Fibroblast of the aortic adventitia (primary cell): ENCODE measurements at places on chromosomes 7 and 10. TPM values are rescaled to one million over a fixed set of nuclear protein-coding genes. Genes with fewer than 3 reads are reported as not detected.

NAT16 gene
- not detected in 2 replicates for total RNA-seq

SCART1 gene
- 1.6 and 13.5 TPM in 2 replicates for total RNA-seq

- DNase-seq = no peak
Measured at GRCh38 chr10:75493464-75493863, 62.0 kb downstream of the LRMDA start.

DNA sequence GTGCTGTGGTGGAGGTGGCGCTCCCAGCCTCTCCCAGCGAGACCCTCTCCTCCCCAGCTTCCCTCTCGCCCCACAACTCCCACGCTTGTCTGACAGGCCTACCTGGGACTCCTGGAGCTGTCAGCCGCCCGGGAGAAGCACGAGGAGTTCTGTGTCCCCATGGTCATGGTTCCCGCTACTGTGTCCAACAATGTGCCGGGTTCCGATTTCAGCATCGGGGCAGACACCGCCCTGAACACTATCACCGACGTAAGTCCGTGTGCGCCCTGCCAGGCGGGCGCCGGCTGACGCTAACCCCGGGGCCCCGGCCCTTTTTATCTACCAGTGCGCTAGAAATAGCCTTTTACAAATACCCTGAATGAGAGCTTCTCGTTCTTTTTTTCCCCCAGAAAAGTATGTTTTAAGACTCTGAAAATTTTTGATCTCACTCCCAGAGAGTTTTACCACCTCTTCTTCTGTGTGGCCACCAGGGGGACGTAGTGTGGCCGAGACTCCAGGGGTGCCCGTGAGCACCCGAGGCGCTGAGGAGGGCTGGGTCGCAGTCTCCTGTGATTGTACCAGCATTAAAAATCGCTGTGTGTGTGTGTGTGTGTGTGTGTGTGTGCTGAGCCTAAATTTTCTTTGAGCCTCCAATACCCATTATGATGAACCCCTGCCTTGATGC is 52.6 kb downstream of the PFKP start:
- DNase-seq = peak; percentile 42

DNA sequence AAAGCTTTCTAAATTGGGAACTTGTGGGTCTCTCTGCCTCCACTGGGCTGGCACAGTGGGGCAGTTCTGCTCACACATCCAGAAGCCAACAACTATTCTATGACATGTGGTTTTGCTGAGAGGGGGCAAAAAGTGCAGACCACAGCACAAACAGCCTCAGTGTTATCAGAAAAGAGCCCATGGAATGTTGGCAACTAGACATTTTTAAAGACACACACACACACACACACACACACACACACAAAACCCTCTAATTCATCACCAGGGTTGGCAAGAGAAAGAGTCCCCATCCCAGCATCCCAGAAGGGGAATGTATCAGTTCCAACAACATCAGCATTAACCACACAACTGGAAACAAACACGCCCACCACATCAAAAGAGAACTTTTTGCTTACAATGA is 117.1 kb downstream of the FGFR2 start:
- DNase-seq = no peak

- no peak for DNase-seq
Measured at GRCh38 chr10:12212454-12212853, 16.5 kb downstream of the CDC123 start.

GRCh38 chr10:87598700-87599099 is 61.0 kb upstream of the PAPSS2 start:
- no peak for DNase-seq

DNA sequence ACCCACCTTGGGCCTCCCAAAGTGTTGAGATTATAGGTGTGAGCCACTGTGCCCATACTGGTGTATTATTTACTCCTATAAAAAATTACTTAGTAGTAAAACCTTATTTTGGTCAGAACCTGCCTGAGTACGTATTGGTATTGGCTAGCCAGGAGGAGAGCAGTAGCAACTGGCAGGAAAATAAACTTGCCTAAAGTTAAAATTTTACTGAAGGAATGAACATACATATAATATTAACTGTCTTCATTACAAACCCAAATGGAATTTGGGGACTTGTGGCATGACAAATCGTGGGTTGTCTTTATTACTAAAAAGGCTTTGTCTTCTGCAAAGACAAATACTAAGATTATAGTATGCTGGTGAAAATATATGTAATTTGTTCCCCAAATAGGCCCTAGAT is 8.4 kb downstream of the RAB18 start:
- no peak for DNase-seq

AKR1D1 gene
- total RNA-seq = not detected in 2 replicates

- DNase-seq = no peak
Measured at GRCh38 chr10:33681595-33681994, 347.1 kb upstream of the NRP1 start.

GARIN1A gene
- total RNA-seq = 1.2 and 3.1 TPM in 2 replicates

GRCh38 chr10:127441350-127442219 is 107.5 kb upstream of the NPS start:
- DNase-seq = no peak

DNA sequence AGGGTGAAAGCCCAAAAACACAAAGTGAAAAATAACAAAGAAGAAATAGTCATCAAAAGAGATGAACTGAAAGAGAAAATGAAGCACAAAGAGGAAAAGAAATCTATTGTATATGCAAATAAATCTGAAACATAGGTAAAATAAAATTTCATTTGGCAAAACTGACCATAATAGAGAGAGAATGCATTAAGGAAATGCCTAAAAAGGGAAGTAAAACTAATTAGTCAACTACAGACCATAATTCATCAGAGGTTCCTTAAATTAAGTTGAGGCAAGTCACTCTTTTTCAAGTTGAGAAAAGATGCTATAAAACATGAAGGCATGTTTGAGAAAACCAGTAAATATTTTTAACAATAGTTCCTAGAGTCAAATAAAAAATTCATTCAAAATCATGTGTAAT is 233.3 kb downstream of the LRRN3 start:
- no peak for DNase-seq

- no peak for DNase-seq
Measured at GRCh38 chr7:100485471-100485876, 1.7 kb downstream of the NYAP1 start.

DNA sequence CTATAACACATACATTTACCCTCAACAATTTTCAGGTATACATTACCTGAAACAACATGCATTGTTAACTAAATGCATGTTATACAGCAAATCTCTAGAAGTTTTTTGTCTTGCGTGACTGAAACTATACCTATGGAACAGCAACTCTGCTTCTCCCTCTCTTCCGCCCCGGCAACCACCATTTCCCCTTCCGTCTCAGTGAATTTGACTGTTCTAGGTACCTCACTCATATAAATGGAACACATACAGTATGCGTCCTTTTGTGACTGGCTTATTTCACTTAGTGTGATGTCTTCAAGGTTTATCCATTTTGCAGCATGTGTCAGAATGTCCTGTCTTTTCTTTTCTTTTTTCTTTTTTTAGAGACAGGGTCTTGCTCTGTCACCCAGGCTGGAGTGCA is 22.5 kb downstream of the CALHM2 start:
- DNase-seq = no peak

DNA sequence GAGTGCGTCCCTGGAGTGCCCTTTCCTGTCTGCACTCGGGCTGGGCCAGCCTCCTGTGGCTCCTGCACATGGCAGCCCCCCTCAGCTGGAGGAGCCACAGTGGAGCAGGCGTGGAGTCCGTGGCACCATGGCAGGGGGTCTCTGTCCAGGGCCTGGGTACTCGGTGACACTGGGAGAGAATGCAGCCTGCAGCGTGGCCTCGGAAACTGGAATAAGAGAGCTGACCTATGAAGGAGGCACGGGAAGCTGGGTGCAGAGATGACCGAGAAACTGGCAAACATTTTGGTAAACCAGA is 25.8 kb upstream of the WDFY4 start:
- no peak for DNase-seq

DNA sequence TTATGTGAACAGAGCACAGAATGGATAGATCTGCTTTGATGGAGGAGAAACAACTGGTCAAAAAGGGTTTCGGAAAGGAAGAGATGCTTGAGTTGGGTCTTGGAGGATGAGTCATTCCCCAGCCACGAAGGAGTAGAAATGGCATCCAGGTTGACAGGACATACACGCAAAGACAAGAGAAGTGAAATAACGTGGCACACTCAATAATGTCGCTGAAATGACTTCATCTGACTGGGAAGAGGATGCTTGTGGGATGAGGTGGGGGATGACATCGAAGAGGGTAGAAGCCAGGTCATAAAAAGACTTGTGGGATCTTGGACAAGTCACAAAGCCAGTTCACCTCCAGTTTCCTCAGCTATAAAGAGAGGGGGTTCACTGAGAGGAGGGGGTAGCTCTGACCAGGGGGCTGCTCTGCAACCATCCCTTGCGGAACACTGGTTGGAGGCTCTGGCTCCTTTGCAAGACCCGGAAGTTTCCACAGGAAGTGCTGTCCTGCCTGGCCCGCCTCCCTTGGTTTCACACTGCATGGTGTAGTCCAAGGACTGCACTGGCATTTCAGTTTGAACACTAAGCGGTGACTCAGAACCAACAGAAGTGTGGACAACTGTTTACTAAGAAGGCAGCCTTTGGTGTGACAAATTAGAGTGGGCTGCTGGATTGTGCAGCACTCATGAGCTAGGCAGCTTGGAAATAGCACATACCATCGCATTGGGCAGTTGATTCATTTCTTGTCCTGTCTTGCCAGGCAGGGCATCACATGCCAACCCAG is 189.9 kb upstream of the ADO start:
- no peak for DNase-seq

DNA sequence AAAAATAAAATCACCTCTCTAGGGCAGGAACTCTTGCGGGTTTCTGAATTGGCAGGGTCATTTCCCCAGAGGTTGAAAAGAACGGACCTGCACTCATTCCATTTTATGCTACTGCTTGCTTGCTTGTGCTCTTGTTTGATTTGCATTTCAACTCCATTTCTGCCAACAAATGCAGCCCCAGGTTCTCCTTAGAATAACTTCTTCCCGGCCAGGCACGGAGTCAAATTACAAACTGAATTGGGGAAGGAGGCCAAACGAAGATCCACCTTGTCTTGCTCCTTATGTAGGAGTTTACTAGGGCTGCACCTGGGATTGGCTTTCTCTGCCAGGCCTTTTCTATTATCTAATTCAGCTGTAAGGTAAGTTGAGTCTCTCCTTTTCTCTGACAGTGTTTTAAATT is 79.6 kb downstream of the HGF start:
- DNase-seq = no peak

GPRIN2 gene
- not detected in 2 replicates for total RNA-seq

KCNMA1 gene
- total RNA-seq = 40.1 and 106 TPM in 2 replicates
